ENCODE measurements at places on chromosomes 3 and 15.
A peak's percentile ranks its signal among the peaks of the same experiment; 100 is the strongest.

DNA sequence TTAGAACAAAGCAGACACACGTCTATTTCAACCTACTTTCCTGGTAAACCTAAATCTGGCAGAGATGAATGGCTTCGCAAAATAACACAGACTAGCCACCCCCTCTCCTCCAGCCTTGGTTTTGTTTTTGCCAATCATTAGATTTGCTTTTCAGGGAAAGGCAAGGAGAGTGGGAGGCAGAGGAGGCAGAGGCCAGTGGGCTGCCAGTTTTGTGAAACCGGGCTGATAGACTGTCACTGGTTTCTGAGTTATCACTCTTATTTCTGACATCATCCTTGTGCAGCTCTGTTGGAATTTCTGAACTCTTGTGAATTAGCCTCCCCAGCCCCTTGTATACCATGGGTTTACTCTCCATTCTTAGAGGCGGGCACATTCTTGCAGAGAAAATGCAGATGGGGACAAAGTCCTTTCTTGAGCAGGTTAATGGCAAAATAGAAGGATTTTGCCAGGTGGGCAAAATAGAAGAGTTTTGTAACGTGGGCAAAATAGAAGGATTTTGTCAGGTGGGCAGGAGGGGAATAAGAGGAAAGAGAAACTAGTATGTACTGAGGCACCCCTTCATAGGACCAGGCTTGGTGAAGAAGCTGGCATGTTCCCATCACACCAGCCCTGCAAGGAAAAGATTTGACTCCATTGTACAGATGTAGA is 3.2 kb upstream of the FEM1B start:
- no peak for DNase-seq

GRCh38 chr15:67125589-67126502 is 60.4 kb downstream of the SMAD3 start:
- DNase-seq, result peak; percentile 83

DNA sequence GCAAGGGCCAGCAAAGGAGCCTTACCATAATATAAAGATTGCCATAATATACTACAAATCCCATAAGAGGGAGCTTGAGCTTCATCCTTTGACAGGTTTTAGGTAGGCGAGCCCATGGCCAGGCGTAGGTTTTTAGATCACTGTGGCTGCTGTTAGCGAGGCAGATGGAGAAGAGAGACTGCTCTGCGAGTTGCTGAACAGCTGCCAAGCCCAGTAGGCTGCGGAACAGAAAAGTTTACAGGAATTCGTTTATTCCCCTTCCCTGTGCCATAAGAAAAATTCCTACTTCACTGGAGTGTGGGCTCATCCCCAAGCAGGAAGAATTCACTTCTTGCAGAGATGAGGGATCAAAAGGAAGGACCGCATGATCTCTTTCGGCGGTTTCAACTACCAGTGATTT is 30.5 kb downstream of the TMED3 start:
- DNase-seq, result no peak

- no peak for DNase-seq
Measured at GRCh38 chr15:50055332-50055731, 63.7 kb downstream of the ATP8B4 start.

DNA sequence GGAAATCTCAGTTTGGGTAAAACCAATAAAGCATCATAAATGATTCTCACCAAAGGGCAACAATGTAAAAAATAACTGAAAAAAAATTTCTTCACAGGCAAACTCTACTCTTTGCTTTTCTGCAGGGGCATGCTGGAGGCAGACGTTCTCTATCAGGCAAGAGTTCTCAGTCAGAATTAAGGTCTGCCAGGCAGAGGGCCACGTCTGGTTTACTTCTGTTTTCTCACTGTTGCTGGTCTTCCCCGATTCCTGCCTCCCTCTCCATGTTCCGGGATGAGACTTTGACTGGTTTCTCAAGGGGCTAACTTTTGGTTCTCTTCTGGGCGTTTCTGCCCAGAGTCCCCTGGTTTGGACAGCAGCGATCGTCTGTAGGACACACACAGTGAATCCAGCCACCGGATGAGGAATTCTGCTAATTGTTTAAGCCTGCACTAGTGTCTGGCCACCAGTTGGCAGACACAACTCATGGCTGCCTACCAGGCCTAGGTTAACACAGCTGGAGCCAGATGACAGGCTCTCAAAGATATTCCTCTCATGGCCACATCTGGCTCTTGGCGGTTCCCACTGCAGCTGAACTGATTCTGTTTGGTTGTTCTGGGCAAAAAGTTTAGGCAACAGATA is 273.1 kb downstream of the FOXP1 start:
- DNase-seq, result peak; percentile 45
